OCI-LY7 (cell line): ENCODE measurements at places on chromosomes 7 and 10. TPM values are rescaled to one million over a fixed set of nuclear protein-coding genes. Genes with fewer than 3 reads are reported as not detected.

The CALML3 gene
- not detected in 2 replicates for total RNA-seq

The CRTAC1 gene
- total RNA-seq, result not detected in 2 replicates

The CYP2C9 gene
- not detected in 2 replicates for total RNA-seq

The PLA2G12B gene
- not detected in 2 replicates for total RNA-seq

The WDFY4 gene
- 80.0 and 85.6 TPM in 2 replicates for total RNA-seq

The CACNA2D1 gene
- total RNA-seq, result not detected in 2 replicates
